Natural killer cell (primary cell): ENCODE measurements at places on chromosomes 6 and 20.

- H3K4me1 ChIP-seq: peaks cover 9% of the 10 kb centered on the region
- H3K4me3 ChIP-seq: no peak overlapping the region
- H3K27ac ChIP-seq: no peak overlapping the region
Measured at GRCh38 chr6:167345960-167346359, 21.1 kb downstream of the TTLL2 start.

GRCh38 chr6:24883618-24884017 is 52.1 kb downstream of the RIPOR2 start:
- H3K36me3 ChIP-seq: peaks cover 44% of the 10 kb centered on the region
- no peaks in the 10 kb centered on the region for H3K27me3 ChIP-seq
- H3K4me1 ChIP-seq: peaks cover 42% of the 10 kb centered on the region
- peak overlapping the region; percentile 12 for H3K27ac ChIP-seq
- H3K4me3 ChIP-seq: no peak overlapping the region
- DNase-seq: peak; percentile 40

GRCh38 chr6:152836523-152836922 is 85.9 kb downstream of the VIP start:
- DNase-seq: no peak
- no peaks in the 10 kb centered on the region for H3K36me3 ChIP-seq
- no peak overlapping the region for H3K4me3 ChIP-seq
- no peak overlapping the region for H3K27ac ChIP-seq

DNA sequence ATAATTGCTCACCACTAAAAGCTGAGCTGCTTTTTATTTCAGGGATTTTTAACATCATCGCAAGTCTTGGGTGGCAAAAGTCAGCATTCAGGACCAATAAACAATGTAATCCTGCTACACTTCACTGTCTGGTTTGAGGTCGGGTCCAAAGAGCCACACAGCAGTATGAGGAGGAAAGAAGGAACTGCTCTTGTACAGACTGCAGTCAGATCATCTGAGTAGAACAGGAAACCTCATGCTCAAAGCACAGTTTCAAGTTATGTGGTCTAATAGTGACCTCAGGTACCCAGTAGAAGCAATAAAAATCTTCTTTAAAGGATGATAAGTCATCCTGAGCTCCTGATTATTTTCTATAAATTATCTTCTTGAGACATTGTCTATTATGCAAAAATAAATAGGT is 211.4 kb downstream of the FUT9 start:
- H3K4me1 ChIP-seq: no peaks in the 10 kb centered on the region
- no peak for DNase-seq
- H3K27ac ChIP-seq: no peak overlapping the region
- no peaks in the 10 kb centered on the region for H3K36me3 ChIP-seq
- H3K27me3 ChIP-seq: no peaks in the 10 kb centered on the region
- H3K4me3 ChIP-seq: no peak overlapping the region
